ENCODE measurements at places on chromosomes 16 and 17.

DNA sequence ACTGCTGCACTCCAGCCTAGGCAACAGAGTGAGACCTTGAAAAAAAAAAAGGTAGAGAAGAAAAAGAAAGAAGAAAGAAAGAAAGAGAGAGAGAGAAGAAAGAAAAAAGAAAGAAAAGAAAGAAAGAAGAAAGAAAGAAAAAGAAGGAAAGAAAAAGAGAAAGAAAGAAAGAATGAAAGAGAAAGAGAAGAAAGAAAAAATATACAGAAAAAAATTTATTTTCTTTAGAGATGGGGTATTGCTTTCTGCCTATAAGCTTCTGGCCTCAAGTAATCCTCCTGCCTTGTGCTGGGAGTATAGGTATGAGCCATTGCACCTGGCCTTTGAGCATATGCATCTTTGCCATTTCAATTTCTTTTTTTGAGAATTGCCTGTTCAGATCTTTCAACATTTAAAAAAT lies 156.8 kb downstream of the IRX3 start:
- DNase-seq = no peak

- peak; percentile 36 for DNase-seq
These were observed 208.3 kb downstream of the RGS9 start for GRCh38 chr17:65345261-65346005.

GRCh38 chr17:80737106-80738019 lies 192.7 kb downstream of the RPTOR start:
- DNase-seq = no peak

- DNase-seq = no peak
These were observed 25.4 kb downstream of the METRNL start for GRCh38 chr17:83104577-83105505.

GRCh38 chr17:43351691-43352090 lies 47.1 kb upstream of the ARL4D start:
- no peak for DNase-seq

- DNase-seq = peak; percentile 69
These were observed 54.1 kb downstream of the VMP1 start for GRCh38 chr17:59761385-59762048.

DNA sequence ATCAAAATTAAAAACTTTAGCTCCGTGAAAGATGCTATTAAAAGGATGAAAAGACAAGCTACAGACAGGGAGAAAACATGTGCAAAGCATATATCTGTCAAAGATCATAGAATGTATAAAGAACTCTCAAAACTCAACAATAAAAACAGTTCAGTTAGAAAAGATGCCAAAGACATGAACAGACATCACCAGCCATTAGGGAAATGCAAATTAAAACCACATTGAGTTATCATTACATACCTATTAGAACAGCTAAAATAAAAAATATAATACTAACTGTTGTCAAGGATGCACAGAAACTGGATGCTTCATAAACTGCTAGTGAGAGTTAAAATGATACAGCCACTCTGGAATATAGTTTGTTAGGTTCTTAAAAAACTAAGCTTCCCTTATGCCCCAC lies 58.8 kb downstream of the NFATC3 start:
- DNase-seq = no peak

DNA sequence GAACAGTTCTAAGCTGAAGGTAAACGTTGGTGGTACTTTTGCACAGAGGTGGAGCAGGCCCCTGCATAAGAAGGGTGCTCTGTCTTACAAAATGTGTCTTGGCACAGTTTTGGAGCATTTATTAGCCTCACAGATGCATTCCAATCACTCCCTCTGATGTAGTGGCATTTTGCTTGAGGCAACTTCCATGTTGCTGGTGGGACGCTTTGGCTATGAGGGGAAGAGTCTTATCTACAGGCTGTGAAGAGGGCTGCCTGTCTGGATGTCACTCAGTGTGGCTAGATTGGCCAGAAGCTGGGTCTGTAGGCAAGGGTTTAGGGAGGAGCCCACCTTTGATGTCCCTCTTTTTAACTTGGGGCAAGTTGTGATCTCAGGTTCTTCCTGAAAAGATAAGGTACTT lies 2.6 kb upstream of the RARA start:
- DNase-seq = no peak

- DNase-seq = no peak
These were observed 25.5 kb downstream of the ACTG1 start for GRCh38 chr17:81487089-81487486.

GRCh38 chr16:88553739-88554138 lies 16.5 kb upstream of the ZC3H18 start:
- no peak for DNase-seq
